ENCODE measurements at places on chromosomes 12 and 14.

GRCh38 chr12:55707219-55707671, 459 bp downstream of the ITGA7 start:
- no peak for DNase-seq

DNA sequence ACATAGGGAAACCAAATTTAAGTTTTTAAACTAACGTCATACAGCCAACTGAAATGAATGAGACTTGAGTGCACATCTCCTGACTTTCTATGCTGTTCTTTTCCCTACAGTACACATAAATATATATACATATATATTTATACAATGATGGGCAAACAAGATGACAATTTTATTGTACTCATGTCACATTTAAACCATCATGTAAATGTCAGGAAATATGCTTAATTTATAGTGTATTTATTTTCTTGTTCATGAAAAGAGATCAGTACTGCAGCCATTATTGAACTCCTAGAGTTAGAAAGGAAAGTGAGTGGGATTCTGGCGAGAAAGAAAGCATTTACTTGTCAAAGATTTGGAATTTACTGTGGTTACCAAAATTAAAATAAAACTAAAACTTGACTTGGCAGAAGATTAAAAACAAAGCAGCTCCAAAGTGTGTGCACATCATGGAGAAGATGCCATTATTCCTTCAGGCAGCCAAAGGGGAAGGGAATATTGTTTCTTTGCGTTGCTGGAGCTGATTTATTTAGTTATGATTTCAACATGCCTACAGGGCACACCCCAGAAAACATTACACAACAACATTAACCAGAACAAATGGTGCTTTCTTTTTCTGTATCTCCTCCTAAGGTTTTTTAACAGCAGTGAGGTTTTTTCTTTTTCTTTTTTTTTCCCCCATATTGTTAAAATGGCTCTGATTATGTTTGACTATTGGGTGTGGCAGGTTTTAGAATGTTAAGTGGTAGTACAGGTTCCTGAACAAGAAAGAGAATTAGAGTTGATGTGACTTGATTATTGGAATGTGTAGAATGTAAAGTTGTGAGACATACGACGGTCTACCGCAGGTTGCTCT, 144.6 kb downstream of the RAD51B start:
- DNase-seq = peak; percentile 42

- no peak for DNase-seq
These were observed 380.2 kb downstream of the TMEM132D start for GRCh38 chr12:129523621-129524020.

GRCh38 chr14:84144166-84144565, 1385.8 kb upstream of the FLRT2 start:
- no peak for DNase-seq

GRCh38 chr12:11814374-11814773, 164.9 kb downstream of the ETV6 start:
- peak; percentile 84 for DNase-seq

GRCh38 chr14:70057519-70058136, 131.1 kb downstream of the SLC8A3 start:
- DNase-seq = no peak

- no peak for DNase-seq
These were observed 32.2 kb upstream of the DICER1 start for GRCh38 chr14:95189367-95190132.
